ENCODE measurements at places on chromosomes 6 and 20.

DNA sequence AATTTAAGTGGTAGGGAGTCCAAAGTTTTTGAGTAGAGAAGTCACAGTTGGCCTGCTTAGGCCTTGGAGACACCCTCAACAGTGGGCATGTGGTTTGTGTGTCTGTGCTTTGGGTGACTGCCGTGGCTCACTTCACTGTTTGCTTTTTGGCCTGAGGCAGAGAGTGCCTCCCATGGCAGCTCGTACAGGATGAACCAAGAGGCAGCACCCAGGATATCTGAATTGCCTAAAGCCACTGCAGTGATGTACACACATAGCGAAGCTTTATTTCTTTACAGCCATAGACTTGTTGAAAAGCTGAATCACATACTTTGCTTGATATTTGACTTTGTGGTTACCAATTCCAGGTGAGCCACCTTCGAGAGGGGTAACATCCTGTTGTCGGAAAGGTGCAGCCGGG lies 21.6 kb downstream of the RREB1 start:
- no peak for DNase-seq

GRCh38 chr6:23656255-23657194 lies 469.5 kb upstream of the NRSN1 start:
- no peak for DNase-seq

GRCh38 chr6:24195836-24196597 lies 70.0 kb downstream of the NRSN1 start:
- DNase-seq: no peak

DNA sequence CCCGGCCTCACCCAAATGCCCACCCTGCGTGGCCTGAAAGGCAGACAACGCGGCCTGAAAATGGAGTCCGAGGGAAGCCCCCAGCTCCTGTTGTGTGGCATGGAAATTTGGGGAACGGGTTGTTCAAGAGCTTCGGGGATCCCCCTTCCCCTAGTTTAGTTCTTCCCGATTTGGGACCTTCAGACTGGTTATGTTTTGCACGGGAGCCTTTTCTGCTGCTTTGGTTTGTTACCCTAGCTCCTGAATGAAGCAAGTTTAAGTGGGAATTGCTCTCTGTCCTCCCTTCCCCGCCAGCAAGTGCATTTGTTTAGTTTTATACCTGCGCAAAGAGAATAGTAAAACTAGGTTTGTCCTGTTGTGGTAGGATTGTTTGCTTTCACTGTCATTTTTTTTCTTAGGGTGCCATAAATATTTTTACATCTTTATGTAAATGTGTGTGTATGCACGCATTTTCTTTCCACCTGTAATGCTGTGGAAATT lies 604 bp downstream of the SH3BGRL2 start:
- DNase-seq: no peak

GRCh38 chr20:40181676-40182075 lies 507.4 kb downstream of the MAFB start:
- DNase-seq: no peak

- no peak for DNase-seq
Observed at GRCh38 chr6:137801352-137802114, 65.5 kb upstream of the TNFAIP3 start.

DNA sequence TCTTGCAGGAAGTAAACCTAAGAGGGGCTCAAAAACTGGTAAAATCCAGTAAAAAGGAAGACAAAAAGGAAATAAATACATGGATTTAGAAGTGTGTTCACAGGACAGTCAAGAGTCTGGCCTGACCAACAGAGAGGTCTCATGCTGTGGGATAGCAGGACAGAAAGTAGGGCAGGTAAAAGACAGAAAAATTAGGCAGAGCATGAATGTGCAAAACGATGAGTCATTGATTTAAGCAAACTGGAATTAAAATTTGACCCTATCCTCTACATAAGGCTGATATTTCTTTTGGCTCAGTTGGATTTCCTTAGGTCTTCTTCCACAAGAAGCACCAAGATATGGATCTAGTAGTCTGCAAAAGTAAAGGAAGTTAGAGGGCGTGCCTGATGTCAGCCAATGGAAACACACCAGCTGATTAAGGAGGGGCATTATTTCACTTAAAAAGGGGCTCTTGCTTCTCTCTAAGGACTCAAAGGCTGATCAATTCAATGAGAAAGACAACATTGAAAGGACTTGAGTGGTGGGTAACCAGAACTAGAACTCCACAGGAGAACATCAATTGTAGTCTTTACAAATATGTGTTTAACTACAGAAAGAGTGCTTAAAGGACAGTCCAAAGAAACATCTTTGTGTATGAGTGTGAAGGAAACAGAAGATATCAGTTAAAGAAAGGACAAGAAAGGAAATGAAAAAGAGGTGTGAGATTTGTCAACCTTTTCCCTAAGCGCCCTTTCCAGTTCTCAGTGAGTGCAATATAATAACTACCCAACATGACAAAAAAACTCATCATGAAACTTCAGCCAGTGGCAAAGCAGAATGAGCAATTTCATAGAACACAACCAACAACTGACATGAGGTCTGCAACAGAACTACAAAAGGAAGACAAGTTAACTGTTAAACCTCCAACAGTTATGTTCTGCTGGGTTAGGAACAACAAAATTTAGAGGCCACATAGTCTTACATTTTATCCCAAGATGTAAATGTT lies 19.4 kb upstream of the MYB start:
- no peak for DNase-seq

- no peak for DNase-seq
Observed at GRCh38 chr6:82245376-82245775, 2.2 kb downstream of the IBTK start.

GRCh38 chr6:133191323-133191722 lies 49.8 kb upstream of the EYA4 start:
- DNase-seq: no peak

- no peak for DNase-seq
Observed at GRCh38 chr6:3323148-3323547, 64.4 kb downstream of the PSMG4 start.

- no peak for DNase-seq
Observed at GRCh38 chr6:38155621-38156204, 336.2 kb downstream of the ZFAND3 start.

DNA sequence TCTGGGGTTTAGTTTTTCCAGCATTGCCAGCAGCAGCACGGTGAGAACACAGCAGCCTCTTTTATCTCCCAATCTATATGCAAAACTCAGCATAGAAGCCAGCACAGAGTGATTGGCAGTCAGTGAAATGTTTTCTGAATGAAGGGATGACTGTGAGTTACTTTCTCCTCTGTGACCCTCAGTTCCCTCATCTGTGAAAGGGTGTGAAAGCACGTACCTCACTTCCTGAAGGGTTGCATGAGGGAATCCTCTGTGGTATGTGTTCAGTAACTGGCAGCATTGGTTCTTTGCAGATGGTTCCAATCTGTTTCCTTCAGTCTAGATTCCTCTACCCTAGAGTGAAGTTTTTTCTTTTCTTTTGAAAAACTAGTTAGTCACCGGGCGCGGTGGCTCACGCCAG lies 40.0 kb downstream of the EFCAB8 start:
- no peak for DNase-seq

GRCh38 chr20:24818056-24818455 lies 131.0 kb upstream of the CST7 start:
- DNase-seq: no peak

- no peak for DNase-seq
Observed at GRCh38 chr6:12957321-12958051, 240.9 kb downstream of the PHACTR1 start.

DNA sequence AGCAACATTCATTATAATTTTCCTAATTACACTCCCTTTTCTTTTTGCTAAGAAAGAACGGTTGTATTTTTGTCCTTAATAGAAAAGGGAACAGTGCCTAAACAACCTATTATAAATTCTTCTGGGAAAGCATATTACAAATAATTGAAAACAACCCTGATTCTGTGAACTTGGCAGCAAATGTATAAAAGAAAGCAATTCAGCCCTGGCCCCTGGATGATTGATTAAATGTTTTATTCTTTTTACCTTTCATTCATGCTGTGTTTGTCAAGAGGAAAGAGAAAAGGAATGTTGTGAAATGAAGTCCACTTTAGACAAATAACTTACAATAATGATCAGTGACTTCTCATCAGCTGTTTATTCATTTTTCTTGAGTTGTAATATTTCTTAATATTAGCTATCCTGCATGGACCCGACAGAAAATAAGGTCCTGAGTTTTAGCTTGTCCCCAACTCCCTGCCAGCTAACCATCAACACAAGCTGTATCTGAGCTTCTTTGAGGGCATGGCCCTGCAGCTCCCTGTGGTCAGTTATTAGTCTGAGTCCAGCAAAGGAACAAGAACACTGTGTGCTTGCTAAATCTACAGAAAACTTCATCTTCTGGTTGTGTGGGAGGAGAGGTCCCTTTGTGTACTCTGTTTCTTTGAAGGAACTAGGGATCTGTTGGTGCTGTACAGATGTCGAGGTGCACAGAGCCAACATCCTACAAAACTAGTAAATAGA lies 248.2 kb downstream of the LAMA2 start:
- no peak for DNase-seq

DNA sequence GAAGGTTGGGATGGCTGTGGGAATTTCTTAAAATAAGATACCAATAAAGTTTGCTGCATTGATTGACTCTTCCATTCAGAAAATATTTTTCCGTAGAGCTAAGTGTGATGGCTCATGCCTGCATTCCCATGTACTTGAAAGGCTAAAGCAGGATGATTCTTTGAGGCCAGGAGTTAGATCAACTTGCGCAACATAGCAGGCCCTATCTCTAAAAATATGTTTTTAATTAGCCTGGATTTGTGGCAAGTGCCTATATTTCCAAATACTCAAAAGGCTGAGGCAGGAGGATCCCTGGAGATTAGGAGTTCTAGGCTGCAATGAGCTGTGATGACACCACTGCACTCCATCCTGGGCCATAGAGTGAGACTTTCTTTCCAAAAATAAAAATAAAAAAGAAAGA lies 431.2 kb upstream of the PTCHD4 start:
- DNase-seq: no peak

DNA sequence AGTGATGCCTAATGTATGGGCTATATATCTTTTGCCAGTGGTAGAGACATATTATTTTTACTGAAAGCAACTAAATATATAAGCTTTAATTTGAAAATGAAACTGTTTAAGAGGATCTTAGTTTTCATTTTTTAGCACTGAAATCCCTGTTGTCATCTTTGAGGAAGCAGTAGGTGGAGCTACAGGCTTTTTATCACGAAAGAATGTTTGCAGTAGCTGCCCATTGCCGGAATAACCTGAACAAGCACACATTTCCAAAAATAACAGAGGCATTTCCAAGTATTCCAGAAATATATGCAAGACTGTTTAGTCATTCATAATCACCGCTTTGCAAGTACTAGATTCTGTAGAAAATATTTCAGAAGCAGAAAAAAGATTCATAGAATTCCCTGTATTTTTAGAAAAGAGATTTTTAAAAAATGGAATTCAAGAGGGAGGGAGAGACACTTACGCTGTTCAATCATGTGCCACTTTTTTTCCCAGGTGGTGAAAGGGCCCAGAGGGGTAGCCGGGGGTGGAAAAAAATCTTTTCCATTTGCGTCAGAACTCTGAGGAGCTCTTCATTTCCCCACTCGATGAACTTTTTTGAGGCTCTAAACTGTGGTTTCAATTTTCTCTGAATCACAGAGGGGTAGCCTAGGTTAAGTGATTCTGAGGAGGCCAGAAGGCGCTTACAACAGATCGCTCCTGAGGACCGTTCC lies 142.5 kb upstream of the FERMT1 start:
- peak; percentile 35 for DNase-seq

GRCh38 chr20:1332749-1333300 lies 3.9 kb upstream of the SDCBP2 start:
- DNase-seq: no peak

DNA sequence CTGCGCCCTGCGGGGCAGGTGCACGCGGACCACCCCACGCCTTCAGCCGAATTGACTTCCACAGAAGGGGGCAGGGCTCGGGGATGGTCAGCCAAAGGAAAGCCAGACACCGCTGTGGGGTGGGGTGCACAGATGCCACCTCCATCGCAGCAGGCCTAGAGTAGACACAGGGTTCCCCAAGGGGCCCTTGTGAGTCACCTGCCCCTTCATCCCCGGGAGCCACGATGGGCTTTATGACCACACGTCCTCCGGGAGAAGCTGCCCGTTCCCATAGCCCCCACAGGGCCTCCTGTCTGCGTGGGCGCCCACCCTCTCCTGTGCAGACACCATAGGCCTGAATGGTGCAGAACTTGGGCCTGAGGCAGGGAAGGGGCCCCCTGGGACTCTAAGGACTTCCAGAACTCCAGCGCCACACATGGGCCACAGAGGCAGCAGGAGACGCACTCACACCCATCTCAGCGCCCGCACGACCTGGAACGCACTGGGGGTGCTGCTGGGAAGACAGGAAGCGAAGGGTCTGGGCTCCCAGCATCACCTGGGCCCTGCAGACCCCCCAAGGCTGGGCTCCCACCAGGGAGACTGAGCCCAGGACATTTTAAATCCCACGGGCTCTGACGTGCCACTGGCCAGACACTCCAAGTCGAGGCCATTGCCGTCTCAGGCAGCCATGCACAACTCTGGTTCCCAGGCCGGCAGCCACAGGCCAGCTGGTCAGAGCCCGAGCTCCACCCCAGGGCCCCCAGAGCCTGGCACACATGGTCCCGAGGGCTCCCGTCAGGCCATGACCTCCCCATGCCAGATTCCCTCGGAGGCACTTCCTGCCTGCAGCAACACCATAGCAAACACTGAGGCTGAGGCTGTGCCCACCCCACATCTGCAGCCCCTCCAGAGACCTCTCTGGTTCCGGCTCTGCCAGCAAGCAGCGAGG lies 134.2 kb downstream of the DLL1 start:
- no peak for DNase-seq

Data from epithelial cell of proximal tubule (primary cell).